ENCODE measurements at places on chromosomes 13 and 19.

GRCh38 chr19:43848821-43849220 is 21.7 kb downstream of the ZNF283 start:
- DNase-seq, result no peak

GRCh38 chr13:76516013-76516412 is 370.2 kb downstream of the KCTD12 start:
- no peak for DNase-seq

DNA sequence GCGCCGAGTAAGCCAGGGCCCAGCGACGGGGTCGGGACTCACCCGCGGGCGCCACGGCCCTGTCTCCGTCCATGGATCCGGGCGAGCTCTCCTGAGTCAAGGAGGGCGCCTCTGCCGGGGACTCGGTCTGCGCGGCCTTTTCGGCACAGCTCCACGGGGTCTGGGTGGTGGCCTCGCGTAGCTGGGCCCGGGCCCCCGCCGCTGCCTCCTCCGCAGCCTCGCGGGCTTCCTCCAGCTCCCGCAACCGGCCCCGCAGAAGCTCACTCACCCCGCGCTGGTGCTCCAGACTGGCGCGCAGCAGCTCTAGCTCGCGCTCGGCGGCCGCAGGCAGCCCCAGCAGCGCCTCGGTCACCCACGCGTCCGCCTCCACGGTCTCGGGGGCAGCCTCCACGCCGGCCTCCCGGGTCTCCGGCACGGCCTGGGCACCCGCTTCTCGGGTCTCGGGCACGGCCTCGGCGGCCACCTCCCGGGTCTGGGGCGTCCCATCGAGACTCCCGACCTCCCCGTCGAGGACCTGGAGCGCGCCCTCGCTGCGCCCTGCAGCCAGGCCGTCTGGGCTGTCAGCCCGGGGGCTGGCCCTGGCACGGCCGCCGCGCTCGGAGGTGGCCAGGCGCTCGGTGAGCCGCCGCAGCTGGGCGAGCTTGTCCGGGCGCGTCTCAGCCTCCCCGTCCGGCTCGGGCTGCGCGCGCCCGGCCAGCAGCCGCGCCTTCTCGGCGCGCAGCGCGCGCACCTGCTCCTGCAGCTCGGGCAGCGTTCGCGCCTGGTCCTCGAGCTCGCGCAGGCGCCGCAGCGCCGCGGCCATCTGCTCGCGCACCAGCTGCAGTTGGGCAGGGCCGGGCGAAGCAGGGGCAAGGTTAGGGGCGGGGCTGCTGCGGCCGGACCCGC is 8.4 kb downstream of the KANK3 start:
- DNase-seq, result no peak

GRCh38 chr19:57665261-57665806 is 3.4 kb upstream of the ZSCAN4 start:
- no peak for DNase-seq

DNA sequence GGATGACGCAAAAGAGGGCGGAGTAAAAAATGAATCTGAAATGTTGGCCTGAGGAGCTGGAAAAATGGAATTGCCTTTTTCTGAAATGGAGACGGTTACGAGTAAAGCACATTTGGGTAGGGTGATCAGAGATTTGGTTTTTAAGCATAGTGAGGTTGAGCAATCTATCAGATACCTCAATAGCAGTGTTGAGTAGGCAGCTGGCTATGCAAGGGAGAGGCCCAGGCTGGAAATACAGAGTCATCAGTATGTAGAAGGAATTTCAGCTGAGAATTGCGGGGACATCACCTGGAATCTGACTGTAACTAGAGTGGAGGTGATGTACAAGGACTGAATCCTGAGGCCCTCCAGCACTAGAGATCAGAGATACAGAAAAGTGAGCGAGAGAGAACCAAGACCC is 224.8 kb downstream of the LMO7 start:
- no peak for DNase-seq

GRCh38 chr13:32297206-32297605 is 18.0 kb downstream of the ZAR1L start:
- no peak for DNase-seq

GRCh38 chr19:12603714-12604113 is 6.9 kb downstream of the ZNF490 start:
- DNase-seq, result peak; percentile 12

DNA sequence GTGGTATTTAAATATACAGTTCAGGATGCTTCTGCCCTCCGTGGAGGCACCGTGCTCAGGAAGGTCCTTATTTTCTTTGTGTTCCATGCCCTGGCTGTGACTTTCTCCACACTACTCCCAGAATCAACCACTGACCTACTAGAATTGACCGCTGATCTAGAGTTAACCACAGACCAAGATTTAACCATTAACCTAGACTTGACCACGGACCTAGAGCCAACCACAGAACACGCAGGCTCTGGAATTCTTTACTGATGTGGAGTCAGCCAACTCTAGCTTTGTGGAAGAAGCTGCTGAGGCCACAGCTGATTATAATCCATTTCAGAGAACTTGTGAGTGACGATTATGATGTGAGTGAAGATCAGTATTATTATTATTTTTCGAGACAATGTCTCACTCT is 18.0 kb downstream of the GTF2F2 start:
- no peak for DNase-seq

GRCh38 chr13:32378012-32378411 is 49.9 kb downstream of the N4BP2L1 start:
- no peak for DNase-seq

DNA sequence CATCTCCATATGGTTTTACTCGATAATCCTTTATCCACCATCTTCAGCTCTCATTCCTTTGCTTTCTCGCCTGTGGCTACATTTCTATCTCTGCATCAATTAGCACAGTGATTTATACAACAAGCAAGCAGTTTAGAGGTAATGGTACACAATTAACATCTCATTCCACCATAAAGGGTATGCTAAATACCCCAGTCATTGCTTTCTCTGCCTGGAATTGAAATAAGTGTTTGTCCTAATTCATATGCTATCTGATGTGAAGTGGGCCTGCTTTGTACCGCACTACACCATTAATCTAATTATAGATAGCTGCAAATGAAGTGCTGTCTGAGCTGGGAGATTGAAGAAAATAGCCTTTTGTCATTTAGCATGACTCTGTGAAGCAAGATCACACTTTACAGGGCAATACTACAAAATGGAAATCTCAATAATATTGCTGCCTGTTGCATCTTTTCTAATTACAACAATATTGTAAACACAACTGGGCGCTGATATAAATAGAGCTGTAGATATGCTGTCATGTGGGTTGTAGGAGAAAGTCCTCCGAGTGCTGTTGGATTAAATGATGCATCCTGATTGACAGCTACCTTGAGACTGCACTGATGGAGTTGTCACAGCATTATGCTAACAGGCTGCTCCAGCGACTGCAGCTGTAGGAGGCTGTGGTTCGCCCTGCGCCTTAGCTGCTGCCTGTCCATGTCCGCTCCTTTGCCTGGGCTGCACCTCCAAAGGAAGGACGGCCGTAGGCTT is 78.2 kb downstream of the GGACT start:
- DNase-seq, result no peak

- DNase-seq, result no peak
Measured at GRCh38 chr13:31053091-31053490, 108.6 kb downstream of the HSPH1 start.

GRCh38 chr13:53499576-53500133 is 471.0 kb downstream of the OLFM4 start:
- no peak for DNase-seq

DNA sequence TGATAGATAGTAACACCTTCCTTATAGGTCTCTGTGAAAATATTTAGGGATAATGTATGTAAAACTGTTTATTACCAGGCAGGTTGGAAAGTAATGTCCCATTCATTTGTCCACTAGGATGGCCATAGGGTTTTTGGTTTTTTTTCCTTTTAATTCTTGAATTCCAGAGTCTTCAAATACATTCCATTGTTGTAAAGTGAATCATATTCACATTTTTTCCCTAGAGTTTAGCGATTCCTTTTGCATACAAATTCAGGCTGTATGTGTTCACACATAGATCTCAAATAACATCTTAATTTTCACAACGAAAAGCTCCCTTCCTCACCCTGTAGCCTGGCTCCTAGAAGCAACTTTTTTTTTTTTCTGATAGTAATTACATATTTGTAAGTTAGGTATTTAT is 1.8 kb upstream of the ZNF557 start:
- DNase-seq, result no peak

DNA sequence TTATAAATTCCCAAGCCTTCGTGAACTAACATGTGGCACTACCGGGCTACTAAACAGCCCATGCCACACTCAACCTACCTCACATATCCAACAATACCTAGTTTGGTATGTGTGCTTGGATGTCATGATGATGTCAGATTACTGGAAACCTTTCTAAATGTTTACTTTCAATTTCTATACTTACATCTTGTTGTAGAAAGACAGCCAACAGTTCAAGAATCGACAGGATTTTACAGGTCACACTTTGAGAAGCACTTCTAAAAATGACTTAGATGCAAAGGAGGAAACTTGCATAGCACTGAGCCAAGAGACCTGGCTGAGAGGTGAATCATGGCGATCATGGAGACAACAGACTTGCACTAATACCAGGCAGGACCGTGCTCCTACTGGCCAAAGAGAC is 209.9 kb downstream of the COL4A1 start:
- no peak for DNase-seq

- DNase-seq, result no peak
Measured at GRCh38 chr19:29976151-29976943, 34.3 kb downstream of the URI1 start.

DNA sequence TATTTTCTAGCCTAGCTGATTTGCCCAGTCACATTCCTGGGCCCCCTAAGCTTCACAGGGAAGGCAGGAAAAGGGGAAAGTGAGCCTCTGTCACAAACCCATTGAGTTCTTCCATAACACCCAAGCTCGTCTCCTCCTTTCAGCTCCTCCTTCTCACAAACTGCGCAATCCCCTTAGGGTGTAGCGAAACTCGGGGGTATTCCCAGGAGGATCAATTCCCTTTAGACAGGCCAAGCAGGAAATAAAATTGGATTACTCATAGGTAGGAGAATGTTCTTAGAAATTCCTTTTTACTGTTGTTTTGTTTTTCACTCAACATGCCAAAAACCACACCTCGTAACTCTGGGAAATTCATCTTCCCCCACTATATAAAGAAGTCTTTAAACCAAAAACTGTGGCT is 139.3 kb downstream of the IRS2 start:
- DNase-seq, result no peak

DNA sequence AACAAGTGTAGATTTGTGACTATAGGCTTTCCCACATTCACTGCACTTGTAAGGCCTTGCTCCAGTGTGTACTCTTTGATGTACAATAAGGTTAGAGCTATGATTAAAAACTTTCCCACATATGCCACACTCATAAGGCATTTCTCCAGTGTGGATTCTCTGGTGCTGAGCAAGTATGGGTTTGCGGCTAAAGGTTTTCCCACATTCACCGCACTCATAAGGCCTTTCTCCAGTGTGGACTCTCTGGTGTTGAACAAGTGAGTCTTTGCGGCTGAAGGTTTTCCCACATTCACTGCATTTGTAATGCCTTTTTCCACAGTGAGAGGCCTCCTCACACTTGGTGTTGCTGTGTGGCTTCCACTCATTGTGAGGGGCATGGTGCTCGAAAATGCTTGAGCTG is 3.7 kb downstream of the ZNF772 start:
- no peak for DNase-seq

- DNase-seq, result peak; percentile 74
Measured at GRCh38 chr19:10505583-10506229, 2.5 kb upstream of the KEAP1 start.

- DNase-seq, result no peak
Measured at GRCh38 chr19:40229484-40229883, 3.0 kb upstream of the CCNP start.

DNA sequence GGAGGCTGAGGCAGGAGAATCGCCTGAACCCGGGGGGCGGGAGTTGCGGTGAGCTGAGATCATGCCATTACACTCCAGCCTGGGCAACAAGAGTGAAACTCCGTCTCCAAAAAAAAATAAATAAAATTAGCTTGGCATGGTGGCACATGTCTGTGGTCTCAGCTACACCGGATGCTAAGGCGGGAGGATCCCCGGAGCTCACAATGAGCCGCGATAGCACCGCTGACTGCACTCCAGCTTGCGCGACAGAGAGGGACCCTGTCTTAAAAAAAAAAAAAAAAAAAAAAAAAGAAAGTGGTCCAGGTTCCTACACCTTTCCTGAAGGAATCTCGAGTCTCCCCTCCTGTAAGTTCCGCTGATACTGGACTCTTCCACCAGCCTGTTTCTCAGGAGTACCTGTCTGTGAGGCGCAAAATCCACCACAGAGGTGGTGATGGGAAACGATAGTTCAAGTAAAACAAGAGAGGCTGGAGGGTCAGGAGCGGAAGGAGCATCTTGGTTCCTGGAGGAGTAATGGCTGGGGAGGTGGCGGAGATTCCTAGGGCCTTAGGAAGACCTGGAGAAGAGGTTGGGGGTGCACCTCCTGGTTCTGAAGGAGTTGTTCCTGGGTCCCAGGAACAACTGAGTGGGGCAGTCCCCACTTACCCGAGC is 471 bp downstream of the FUT1 start:
- DNase-seq, result no peak

DNA sequence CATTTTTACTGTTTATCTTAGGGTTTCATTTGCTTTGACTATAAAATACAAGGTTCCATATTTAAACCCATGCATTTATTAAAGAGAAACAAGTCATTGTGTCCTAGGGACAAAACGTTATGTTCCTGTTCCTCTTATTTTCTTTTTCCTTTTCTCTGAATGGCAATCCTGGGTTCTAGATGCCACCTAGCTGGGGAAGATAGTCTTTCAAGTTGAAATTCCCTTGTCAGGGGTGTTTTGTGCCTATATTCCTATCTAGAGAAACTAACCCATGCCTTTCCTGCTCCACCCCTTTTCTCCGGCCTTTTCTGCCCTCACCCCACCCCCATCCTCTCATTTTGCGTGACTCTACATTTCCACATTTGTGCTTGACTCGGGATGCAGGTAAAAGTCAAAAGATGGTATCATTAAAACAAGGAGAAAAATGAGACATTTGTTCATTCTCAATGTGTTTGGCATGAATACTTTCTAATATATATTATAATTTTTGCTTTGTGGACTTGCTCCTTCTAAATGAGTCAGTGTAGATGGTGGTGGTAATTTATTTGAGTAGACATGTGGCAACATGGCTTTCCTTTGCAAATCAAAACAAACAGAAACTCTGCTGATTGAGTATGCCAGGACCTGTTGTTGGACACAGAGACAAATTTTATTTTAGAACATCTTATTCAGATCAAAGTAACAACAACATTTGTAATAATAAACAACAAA is 26.8 kb upstream of the STARD13 start:
- DNase-seq, result no peak

- no peak for DNase-seq
Measured at GRCh38 chr19:46447824-46448223, 19.1 kb upstream of the PNMA8C start.

DNA sequence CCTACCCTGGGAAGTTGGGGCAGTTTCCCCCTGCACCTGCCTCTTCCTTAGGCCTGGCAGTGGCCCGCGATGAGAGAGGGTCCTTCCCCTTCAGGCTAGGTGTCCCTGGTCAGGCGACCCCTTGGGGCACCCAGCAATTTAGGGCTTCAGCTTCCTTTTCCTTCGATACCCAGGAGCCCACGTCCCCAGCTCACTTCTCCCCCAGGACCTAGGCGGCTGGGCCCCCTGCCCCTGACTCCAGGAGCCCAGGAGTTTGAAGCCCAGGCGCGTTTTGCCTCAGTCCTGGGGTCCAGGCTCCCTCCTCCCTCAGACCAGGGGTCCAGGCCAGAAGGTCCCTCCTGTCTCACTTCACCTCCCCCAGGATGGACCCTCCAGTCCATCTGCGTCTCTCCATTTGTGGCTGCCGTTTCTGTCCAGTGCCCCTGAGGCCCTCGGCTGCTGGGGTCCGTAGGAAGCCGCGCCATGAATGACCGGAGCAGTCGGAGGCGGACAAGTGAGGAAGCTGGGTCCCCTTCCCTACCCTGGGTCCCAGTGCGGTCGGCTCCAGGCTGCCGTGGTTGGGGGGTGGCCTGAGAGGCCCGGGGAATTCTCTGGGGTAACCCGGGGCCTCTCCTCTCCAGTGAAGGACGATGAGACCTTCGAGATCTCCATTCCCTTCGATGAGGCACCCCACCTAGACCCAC is 714 bp downstream of the CCDC106 start:
- DNase-seq, result no peak

All from stimulated activated CD4-positive, alpha-beta T cell treated with anti-CD3 and anti-CD28 coated beads, Interleukin-4, amount 100 ng/mL, for 4 hours (primary cell).